AG04450 (cell line): ENCODE measurements at places on chromosomes 5 and 9. TPM values are rescaled to one million over a fixed set of nuclear protein-coding genes. Genes with fewer than 3 reads are reported as not detected.
A peak's percentile ranks its signal among the peaks of the same experiment; 100 is the strongest.

GRCh38 chr5:35678661-35679060, 61.0 kb downstream of the SPEF2 start:
- no peak for DNase-seq

- DNase-seq, result no peak
Observed at GRCh38 chr9:127022913-127023660, 99.3 kb downstream of the ANGPTL2 start.

DNA sequence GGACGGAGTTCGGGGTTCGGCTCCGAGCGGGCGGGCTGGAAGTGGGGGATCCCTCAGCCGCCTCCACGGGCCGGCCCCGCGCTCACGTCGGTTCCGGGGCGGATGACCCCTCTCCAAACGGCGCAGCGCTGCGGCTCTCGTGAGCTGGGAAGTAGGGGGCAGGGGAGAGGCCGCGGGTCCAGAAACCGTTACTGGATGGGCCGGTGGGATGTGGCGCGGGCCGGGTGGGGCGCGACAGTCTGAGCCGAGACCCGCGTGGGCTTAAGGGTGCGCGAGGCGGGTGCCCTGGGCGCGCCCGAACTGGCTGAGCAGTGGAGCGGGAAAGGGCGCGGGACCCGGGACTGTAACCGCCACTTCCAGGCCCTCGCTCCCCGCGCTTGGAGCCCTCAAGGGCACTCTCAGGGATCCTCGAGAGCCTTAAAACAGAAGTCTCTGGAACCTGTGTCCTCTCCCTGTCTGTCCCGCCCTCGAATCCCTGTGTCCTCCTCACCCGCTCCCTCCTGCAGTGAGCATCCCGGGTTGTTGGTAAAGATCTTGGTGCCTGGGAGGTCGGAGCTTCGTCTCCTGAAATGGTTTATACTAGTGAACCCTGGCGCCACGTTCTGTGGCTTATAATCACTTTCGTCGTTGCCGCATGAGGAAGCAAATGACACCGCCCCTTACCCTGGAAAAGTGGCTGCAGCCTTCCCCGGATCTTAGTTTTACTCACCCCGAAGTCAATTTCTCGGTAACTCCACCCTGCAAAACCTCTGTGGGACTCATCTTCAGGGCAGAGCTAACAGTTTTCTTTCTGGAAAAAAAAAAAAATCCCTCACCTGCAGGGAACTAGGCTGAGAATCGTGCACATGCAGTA, 571 bp upstream of the MARCHF11 start:
- DNase-seq, result no peak

DNA sequence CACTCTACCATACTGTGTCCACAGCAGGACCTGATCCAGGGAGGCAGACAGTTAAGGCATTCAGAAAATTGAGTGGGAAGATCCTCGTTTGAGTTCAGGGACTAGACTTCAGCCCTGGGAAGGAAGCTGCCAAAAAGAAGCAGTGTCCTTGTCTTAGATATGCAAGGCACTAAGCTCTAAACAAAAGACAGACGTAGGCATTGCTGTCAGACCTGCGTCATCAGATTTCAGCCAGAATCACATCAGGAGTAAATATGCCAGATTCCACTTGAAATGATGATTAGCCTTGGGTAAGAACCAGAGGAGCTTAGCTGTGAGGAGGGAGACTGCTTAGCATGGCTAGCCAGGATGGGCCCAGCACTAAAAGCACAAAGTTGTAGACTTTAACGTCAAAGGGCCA, 56.7 kb downstream of the MAMDC2 start:
- no peak for DNase-seq

DNA sequence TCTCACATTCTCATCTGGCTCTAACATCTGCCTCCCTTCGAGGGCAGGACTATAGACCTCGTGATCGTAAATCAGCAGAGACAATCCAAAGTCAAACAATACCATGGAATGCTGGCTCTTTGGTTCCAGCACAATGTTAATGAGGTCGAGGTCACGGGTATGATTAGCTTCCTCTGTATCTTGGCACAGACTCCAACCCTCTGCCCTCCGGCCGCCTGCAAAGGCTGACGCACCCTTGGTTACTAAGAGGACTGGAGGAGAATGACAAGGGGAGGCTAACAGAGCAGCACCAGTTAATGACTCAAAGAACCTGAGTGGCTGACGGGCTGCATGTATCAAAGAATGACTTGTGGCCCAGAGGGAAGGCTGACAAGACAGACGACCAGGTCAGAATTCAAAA, 10.1 kb downstream of the LHFPL2 start:
- peak; percentile 68 for DNase-seq

GRCh38 chr5:107012371-107012770, 658.4 kb downstream of the EFNA5 start:
- no peak for DNase-seq

The COL23A1 gene
- polyA plus RNA-seq, result not detected in 2 replicates

The TIMD4 gene
- not detected in 2 replicates for polyA plus RNA-seq

The CDX1 gene
- polyA plus RNA-seq, result 0.30 and 0.41 TPM in 2 replicates

The CNTNAP3B gene
- 4.4 and 6.1 TPM in 2 replicates for polyA plus RNA-seq
